Left cardiac atrium (tissue), 4 donors: ENCODE measurements at places on chromosomes 16 and 17.

GRCh38 chr17:73474370-73474988 lies 162.7 kb upstream of the CDC42EP4 start:
- DNase-seq, result peak; percentile 88

GRCh38 chr16:67750466-67750865 lies 31.4 kb upstream of the GFOD2 start:
- DNase-seq, result no peak

- DNase-seq, result peak; percentile 65
These were observed 16.9 kb downstream of the DOC2B start for GRCh38 chr17:164303-165235.

- DNase-seq, result no peak
These were observed 5.2 kb downstream of the FKBP10 start for GRCh38 chr17:41818024-41818423.

- DNase-seq, result no peak
These were observed 34.3 kb downstream of the ASPA start for GRCh38 chr17:3510090-3510489.

DNA sequence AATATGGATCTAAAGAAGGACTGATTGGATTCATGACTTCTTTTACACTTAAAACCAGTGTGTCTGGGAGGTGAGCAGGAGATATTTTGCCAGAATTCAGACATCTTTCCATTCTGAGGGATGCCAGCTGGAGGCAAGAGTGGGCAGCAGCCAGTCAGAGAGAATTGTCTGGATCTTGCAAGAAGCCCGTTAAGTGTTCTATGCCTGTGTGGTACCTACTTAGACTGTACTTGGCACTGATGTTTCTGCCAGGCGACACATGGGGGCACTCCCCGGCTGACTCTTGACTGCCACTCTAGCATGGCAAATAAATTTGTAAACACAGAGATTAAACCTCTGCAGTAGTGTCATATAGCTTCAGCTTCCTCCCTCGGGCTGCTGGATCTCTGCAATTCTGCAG lies 247.7 kb downstream of the UTP18 start:
- no peak for DNase-seq

GRCh38 chr17:68822719-68823289 lies 132.4 kb downstream of the ABCA8 start:
- DNase-seq, result no peak

GRCh38 chr16:64962786-64963185 lies 159.1 kb downstream of the CDH11 start:
- no peak for DNase-seq

GRCh38 chr17:57539529-57540301 lies 205.4 kb downstream of the CCDC182 start:
- DNase-seq, result no peak

DNA sequence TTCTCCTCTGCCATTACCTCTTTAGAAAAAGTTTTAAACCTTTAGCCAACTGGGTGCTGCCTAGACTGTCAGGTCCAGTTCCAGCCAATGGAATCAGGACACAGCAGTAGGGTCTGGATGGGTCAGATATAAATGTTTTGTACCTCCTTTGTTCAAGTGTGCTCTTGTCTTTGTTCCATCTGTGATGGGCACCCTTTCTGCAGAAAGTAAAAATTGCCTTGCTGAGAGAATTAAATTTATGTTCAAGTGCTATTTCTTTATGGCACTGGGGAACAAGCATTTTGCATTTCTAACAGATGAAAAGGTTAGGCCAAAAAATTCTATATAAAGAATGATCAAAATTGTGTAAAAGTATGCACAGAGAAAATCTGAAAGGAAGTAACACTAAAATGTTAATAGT lies 5.2 kb upstream of the HP start:
- no peak for DNase-seq

DNA sequence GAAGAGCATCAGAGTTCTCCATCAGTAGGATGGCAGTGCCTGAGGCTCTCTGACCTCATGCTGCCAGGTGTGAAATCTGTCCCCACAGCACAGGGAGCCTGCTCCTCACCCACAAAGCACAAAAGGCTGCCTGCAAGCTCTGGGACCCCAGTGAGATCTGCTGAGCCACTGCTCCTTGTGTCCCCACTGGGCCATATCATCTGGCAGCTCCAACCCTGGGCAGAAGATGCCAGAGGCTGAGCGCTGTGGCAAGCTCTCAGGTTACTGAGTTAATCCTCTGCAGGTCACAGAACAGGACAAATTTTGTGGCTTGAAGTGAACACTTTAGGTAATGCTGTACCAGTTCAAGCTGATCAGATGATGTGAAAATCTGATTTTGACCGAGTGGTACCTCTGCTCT lies 26.7 kb upstream of the ERN1 start:
- DNase-seq, result no peak

DNA sequence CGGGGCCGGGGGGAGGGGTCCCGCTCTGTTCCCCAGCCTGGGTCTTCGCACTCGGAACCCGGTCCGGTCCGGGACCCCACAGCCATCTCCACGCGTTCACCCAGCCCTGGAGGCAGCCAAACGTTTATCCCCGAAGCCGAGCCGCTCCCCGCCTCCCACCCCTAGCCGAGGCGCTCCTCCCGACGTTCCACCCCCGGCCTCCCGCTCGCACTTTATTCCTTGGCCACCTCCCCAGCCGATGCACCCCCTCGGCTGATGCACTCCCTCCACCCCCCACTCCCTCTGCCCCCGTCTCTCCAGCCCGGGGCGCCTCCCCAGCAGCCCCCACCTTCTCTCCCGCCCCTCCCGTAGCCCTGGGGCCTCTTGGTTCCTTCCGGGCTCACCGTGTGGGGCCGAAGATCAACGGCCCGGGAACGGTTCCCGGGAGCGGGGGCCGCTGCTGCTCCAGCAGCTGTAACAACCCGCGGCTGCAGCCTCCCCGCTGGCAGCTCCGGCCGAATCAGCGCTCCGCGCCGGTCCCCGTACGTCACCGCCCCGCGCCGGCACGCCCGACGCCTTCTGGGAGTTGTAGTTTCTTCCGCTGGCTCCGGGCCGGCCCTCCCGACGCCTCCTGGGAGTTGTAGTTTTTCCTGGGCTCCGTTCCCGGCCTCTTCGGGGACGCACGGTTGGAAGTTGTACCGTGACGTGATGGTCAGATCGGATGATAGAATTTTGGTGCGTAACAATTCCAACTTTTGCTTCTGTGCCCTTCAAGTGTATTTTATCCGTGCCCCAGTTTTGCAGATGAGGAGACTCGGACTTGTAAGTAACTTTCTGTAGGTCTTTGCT lies at the start of the genes LRRC3C and ORMDL3:
TSS of gene LRRC3C (plus strand) at position 632 of the 828 bp plus-strand sequence. CDS start 13,792 bp downstream, outside the sequence.
TSS of gene ORMDL3 (minus strand) at position 501 of the 828 bp plus-strand sequence. CDS start 3,398 bp downstream, outside the sequence.
- peak; percentile 94 for DNase-seq

GRCh38 chr16:50862818-50863643 lies 121.1 kb downstream of the CYLD start:
- DNase-seq, result no peak

DNA sequence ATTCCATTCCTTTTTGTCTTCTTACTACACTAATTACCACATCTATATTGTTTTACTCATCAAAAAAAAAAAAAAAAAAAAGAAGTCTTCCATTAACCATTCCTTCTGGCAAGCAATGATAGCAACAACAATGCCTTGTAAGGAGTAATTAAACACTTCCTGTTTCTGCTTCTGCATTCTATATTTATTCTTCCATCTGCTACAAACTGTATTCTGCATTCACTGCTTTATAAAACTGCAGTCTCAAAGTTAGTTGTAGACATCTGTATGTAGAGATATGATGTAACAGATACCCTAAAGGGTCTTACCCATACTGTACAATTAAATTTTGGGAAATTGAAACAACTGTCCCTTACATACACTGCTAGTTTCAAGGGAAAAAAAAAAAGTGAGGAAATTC lies 28.7 kb upstream of the ABCA6 start:
- DNase-seq, result no peak

- DNase-seq, result no peak
These were observed 32.2 kb downstream of the APPBP2 start for GRCh38 chr17:60493847-60494321.

GRCh38 chr16:65697065-65697464 lies 575.2 kb upstream of the CDH11 start:
- DNase-seq, result no peak

DNA sequence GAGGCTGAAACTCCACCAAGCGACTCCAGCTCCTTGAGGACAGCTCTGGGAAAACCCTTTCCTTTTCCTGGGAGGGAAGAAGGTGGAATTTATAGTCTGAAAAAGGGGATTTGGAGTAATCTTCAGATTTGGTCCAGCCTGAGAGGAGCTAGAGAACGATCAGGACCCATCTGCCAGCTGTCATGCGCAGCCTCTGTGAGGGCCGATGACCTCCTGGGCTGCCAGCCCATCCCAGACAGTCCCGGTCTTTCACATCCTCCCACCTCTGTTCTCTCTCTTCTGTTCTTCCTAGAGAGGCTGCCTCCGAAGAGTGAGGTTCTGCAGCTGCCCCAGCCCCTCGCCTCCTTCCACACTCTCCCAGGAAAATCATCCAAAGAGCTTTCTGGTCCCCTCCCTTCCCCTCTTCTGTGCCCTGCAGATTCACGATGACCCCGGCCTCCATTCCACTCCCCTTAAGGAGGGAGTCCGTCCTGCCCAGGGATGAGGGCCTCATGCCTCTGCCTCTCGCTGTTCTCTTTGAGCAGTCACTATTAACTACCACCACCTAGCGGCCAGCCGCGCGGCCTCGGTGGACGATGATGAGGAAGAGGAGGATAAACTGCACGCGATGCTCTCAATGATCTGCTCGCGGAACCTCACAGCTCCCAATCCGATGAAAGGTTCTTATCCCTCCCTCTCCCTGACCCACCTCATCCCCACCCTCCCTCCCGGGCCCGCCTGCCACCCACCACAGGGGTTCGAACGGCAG lies 29.6 kb downstream of the SGSM2 start:
- DNase-seq, result no peak

GRCh38 chr16:81553080-81553813 lies 108.6 kb downstream of the CMIP start:
- no peak for DNase-seq

DNA sequence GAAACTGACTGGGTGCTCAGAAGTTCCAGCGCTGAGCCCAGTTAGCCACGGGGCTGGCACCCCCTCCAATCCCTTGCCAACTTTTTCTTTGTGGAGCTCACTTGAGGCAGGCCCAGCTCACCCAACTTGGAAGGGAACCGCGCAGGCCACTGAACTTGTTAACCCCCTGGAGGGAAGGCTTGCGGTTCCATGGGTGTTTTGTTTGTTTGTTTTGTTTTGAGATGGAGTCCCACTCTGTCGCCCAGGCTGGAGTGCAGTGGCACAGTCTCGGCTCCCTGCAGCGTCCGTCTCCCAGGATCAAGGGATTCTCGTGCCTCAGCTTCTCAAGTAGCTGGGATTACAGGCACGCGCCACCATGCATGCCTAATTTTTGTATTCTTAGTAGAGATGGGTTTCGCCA lies 34.1 kb upstream of the NDRG4 start:
- no peak for DNase-seq

GRCh38 chr17:50631908-50632571 lies 2.6 kb upstream of the ABCC3 start:
- DNase-seq, result no peak

GRCh38 chr16:13645601-13646245 lies 274.2 kb upstream of the ERCC4 start:
- DNase-seq, result no peak

GRCh38 chr16:4178468-4179010 lies 62.3 kb upstream of the ADCY9 start:
- DNase-seq, result no peak

DNA sequence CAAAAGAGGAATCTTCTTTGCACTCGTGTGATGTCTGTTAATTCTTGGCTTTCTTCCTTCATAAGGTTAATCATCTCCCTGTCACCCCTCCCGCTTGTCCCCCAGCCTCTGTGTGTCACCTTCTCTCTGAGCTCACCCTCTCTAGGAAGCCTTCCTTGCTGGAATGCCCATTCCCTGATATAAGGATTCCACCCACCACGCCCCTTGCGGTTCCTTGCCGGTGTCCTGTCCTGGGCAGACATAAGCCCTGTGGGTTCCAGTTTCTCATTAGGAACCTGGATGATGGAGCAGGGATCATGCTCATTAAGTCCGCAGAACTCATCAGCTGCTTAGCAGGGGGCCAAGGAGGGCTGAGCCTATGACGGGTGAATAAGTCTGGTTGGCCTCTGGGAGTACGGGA lies 559.3 kb downstream of the MAF start:
- no peak for DNase-seq

- DNase-seq, result no peak
These were observed 580 bp downstream of the RANGRF start for GRCh38 chr17:8289103-8289397.

- DNase-seq, result no peak
These were observed 616.0 kb upstream of the CDH11 start for GRCh38 chr16:65737831-65738230.

DNA sequence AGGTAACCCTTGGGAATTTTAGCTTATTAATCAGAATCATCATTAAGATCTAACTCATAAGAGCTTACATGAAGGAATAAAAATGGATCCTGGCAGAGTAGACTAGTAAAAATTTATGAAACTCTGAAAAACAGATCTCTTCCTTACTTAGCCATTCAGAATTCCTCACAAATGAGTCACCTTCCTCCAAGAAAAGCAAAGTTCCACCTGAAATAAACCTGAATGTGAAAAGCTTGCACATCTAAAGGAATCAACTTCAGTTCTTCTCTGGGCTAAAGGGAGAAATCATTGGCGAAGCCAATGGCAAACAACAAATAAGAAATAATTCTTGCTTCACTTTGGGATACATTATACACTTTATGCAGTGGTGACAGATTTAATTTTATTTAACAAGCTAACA lies 22.7 kb downstream of the MYO1D start:
- no peak for DNase-seq

DNA sequence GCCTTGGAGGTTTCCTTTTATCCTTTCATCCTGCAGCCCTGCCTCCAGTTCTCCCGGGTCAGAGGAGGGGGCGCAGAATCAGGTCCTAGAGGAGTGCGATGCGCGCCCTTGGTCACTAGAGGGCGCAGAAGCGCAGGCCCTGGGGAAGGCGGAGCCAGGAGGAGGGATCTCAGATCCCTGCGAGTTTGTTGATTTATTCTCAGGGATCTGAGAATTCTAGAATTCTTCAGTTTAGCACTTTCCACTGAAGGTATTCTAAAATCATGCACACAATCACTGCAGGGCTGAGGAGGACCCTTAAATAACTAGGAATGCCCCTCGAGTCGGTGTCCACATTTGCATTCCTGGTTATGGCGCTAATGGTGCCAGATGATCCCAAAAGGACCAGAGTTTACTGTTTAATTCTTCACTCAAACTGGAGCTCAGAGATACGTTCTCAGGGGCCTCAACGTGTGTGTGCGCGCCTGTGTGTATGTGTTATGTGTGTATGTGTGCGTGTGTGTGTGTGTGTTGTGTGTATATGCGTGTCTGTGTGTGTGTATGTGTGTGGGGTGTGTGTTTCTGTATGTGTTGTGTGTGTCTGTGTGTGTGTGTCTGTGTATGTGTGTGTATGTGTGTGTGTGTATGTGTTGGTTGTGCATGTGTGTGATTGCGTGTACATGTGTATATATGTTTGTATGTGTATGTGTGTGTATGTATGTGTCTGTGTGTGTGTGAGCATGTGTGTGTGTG lies 6.9 kb upstream of the ELAC2 start:
- peak; percentile 61 for DNase-seq
